ENCODE measurements at places on chromosomes 5 and 9.

- no peak for DNase-seq
Observed at GRCh38 chr5:56739990-56740389, 75.4 kb upstream of the MAP3K1 start.

- DNase-seq, result no peak
Observed at GRCh38 chr9:16386827-16387077, 483.7 kb downstream of the BNC2 start.

DNA sequence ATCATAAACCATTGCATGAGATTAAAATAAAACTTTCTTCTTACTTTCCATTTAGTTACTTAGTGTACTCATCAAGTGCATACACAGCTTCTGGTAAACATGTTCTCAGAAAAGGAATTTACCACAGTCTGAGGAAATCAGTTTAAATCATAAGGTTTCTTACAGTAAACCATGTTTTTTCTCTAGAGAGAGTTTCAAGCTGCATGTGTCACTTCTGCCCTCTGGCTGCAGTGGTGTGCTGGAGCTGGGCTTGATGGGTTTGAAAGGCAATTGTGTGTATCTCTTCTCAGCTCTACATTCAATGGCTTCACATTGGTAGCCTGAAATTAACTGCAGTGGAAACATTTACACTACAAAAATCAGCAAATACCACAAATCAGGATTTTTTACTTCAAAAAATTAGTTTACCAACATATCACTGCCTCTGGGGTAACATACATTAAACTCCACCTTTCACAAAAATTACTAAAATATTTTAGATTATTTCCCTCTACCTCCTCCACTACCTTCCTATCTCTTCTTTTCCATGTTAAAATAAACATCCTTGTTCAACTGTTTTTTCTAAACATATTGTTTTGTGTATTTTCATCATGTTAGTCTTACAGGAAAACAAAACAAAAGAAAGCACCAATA, 414.3 kb downstream of the ANXA1 start:
- peak; percentile 18 for DNase-seq

DNA sequence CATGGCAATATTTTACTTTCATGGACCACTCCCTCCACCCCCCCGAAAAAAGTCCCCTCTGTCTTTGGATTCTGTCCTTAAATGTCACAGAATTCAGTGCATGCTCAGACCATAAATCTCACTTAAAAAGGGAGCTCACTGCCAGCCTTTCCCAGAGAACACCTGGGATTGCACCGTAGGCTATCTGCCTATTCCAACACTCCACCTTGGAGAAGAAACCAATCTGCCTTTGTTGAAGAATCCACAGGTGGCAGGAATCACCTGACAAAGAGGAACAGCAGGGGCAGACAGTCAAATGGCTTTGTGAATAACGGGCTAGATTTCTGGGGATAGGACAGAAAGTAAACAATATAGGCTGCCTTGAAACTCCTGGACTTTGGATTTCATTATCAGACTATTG, 306.7 kb upstream of the BRINP1 start:
- no peak for DNase-seq

GRCh38 chr5:19546521-19546920, 441.5 kb downstream of the CDH18 start:
- no peak for DNase-seq

DNA sequence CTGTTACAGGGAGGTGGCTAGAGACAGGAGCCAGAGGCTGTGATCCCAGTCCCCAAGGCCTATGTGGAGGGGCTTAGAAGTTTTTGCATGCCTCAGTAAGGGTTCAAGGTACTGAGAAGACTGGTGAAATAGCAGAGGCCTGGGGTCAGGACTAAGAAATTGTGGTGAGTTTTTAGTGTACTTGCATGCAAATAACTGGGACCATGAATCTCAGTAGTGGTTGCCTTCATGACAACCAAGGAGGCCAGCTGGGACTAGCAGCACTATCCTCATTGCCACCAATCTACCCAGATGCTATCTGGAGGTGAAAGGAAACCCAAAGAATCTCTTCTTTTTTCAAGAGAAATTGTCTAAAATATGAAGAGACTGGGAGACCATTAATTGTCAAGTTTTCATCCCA, 395.1 kb downstream of the CETN3 start:
- no peak for DNase-seq

DNA sequence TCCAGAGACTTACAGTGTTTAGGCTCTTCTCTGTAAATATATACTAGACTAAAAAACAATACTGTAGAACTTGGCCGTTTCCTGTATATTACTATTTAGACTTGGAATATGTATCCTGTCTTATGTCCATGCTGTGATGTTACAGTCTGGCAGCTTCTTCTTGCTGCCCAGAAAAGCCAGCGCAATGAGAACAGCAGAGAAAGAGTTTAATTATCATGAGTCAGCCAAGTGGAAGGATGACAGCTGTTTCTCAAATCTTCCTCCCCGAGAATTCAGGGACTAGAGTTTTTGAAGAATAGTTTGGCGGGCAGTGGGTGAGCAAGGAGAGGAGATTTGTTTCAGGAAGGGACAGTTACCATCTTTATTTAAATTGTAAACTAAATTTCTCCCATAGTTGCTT, 37.5 kb downstream of the NAA35 start:
- DNase-seq, result no peak

DNA sequence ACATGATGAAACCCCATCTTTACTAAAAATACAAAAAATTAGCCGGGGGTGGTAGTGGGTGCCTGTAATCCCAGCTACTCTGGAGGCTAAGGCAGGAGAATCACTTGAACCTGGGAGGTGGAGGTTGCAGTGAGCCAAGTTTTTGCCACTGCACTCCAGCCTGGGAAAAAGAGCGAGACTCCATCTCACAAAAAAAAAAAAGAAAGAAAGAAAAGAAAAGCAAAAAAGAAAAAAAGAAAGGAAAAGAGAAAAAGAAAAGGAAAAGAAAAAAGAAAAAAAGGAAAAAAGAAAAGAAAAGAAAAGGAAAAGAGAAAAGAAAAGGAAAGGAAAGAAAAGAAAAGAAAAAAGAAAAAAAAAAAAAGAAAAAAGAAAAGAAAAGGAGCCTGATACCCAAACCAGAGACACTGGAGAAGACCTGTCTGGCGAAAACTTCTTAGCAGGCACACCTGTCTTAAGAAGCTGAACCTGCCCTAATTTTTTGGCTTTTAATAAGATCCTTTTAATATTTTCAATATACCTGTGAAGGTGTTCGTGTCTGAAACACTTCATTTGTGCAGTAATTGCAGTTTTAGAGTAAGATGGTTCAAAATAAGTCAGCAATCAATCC, 164.7 kb upstream of the IRX2 start:
- DNase-seq, result no peak

- no peak for DNase-seq
Observed at GRCh38 chr9:20558566-20559016, 63.7 kb downstream of the MLLT3 start.

GRCh38 chr9:124776954-124777648, at the start of gene OLFML2A:
Gene OLFML2A, plus strand, starts transcription at chr9:124777133. Its CDS starts 138 bp downstream, at chr9:124777271.
- no peak for DNase-seq

GRCh38 chr9:1536522-1537170, 478.5 kb upstream of the SMARCA2 start:
- no peak for DNase-seq

DNA sequence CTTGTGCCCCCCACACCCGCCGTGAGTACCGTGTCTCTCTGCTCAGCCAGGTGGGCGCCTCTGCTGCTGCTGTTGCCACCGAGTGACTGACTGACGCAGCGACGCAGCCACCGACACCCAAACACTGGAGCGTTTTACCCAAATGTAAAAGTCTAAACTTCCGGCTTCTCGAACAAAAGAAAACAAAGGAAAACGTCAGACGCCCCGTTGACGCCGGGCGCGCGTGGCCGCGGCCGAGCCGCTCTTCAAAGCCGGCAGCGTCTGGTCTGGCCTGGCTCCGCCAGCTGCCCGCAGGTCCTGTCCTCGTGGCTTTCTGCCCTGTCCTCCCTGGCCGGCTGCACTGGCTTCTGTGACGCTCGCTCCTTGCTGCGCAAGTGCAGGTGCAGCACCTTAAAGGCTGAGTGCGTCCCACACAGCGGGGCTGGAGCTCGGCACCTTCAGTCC, 41.4 kb upstream of the CLPTM1L start:
- DNase-seq, result peak; percentile 28

DNA sequence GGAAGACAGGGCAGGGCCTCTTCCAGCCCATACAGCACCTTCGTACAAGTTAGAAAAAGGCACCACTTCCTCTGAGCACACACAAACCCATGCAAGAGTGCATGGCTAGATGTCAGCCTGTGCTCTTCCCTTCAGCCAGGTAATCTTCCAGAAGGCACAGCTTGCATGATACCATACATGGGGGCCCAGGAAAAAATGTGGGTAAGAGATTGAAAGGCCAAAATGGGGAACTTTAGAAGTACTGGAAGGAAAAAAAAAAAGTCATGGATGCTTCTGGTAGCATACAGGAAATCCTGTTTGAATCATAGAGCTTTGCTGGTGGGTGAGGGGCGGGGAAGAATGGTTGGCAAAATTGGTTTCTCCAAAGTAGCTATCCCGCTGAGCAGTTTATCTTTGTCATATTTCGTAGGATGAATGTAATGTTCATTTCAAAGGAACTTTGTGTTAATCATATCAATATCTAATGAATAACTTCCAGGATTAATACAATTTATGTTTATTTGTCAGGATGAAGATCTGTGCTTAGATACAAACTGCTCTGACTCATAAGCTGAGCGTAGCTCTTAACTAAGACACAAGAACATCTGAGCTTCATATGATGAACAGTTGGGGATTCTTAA, 78.2 kb upstream of the MAP3K1 start:
- DNase-seq, result peak; percentile 49

GRCh38 chr9:129275626-129276247, 97.7 kb upstream of the IER5L start:
- no peak for DNase-seq

DNA sequence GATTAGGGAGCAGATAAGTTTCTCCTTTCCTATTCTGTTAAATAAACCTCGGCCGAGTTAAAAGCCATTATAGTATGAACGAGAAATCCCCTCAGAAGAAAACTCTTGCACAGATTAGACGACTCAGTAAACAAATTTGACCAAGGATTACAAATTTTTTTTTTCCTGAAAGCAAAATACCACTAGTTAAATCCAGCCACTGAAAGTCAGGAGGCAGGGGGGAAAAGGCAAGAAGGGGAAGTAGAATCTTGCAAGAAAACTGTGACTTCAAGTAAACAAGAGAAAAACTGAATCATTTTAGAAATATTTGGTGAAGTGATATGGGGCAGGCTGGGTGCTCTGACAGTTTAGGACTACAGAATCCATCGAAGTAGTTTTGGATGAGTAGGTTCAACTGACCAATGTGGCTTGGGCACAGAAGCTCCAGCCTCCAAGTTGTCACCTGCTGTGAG, 251.0 kb downstream of the DENND1A start:
- no peak for DNase-seq

DNA sequence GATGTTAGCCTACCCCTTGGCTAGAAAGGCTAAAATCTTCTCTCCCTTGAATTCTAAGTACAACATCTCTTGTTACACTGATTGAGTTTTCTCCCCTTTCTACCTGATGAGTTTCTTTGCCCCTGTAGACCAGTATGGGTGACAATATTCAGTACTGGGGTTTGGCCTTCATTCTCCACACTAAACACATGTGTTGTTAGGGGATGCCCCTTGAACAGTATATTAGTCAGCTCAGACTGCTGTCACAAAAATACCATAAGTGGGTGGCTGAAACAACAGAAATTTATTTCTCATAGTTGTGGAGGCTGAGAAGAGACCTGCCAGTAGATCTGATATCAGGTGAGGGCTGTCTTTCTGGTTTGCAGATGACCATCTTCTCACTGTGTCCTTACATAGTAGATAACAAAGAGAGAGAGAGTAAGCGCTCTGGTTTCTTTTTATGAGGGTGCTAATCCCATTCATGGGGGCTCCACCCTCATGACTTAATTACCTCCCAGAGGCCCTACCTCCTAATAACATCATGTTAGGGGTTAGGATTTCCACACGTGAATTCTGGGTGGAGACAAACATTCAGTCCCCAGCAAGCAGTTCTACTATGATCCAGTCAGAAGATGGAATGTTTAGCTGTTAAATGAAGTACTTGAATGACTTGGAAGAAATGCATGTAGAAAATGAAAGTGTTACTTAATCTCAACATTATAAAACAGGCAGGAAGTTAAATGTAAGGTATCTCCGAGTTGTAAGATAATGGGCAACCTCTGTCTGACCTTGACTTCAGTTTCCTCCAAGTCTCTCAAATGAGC, 17.5 kb downstream of the VLDLR start:
- DNase-seq, result no peak

- DNase-seq, result no peak
Observed at GRCh38 chr5:16671208-16671607, 54.4 kb upstream of the RETREG1 start.

DNA sequence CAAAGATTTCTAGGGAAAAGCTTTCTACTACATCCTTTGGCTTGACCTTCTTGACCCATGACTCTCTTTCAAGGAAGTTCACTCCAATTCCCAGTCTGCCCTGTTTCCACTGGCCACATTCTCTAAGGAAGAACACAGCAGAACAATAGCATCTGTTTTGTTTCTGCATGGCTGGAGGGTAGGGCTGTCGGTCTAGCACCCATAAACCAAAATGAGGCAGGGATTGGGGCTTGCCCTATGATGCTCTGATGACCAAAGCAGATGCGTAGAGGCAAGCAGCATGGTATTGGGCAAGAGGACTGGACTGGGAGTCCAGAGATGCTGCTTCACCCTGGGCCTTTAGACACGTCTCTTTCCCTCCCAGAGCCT, 24.1 kb downstream of the GOLGA2 start:
- no peak for DNase-seq

- no peak for DNase-seq
Observed at GRCh38 chr9:120109242-120109641, 470.7 kb downstream of the CDK5RAP2 start.

GRCh38 chr9:98805506-98806272, 1.8 kb upstream of the GALNT12 start:
- DNase-seq, result no peak

GRCh38 chr9:16030528-16031185, 477.8 kb downstream of the CCDC171 start:
- DNase-seq, result peak; percentile 48

GRCh38 chr5:56516035-56516434, 282.9 kb upstream of the ANKRD55 start:
- DNase-seq, result peak; percentile 2

- no peak for DNase-seq
Observed at GRCh38 chr5:66956439-66956838, 240.2 kb downstream of the CD180 start.

DNA sequence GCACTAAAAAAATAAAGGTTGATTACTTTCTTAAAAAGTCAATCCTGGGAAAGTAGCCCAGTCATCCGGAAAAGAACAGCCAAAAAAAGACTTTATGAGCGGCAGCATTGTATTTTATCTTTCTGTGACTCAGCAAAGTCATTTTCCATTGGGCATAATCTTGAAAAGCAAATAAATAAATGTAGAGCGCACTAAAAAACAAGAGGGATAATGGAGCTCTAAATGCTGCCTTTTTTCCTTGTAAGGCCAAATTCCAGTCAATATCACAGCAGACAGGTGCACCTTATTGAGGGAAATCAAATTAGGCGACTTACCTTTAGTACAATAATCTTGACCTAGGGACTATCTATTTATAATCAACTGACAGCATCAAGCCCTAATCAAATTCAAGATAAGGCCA, 266.8 kb downstream of the MTRR start:
- DNase-seq, result no peak

- peak; percentile 80 for DNase-seq
Observed at GRCh38 chr9:77453825-77454647, 194.1 kb downstream of the GNA14 start.

Measured in AML-193 (cell line).